ENCODE measurements at places on chromosomes 12 and 14.

DNA sequence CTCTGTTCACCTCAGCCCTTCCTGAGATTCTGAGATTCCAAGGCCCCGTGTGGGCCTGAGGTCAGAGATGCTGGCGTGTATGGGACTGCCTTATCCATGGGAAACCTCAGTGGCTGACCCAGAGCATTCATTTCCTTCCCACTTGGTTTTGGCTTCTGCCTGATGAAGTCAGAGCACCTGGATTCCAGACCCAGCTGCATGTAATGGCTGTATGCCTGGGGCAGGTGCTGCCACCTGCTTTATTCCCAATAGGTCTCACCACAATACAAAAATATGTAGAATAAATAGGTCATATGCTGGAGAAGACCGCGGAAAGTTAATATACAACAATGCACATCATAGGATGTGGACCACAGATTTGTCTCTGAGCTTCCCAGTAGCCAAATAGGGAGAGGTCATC lies 25.6 kb downstream of the FIGNL2 start:
- DNase-seq = no peak

DNA sequence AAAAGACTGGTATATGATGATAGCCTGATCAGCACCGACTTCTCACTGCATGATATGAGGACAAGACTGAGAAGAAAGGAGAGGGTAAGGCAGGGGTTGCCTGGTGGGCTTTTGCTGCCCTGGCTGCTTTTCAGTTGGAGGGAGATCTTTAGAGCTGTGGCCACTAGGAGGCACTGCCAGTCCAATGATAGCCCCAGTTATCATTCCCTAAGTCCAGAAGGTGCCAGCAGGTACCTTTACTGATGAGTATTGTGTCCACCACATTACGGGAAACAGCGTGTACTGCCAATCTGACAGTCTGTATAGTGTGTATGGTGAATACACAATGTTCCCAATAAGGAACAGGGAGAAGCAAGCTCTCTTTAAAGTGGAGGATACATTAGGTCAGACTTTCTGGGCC lies 55.8 kb upstream of the CCDC175 start:
- DNase-seq = peak; percentile 32

DNA sequence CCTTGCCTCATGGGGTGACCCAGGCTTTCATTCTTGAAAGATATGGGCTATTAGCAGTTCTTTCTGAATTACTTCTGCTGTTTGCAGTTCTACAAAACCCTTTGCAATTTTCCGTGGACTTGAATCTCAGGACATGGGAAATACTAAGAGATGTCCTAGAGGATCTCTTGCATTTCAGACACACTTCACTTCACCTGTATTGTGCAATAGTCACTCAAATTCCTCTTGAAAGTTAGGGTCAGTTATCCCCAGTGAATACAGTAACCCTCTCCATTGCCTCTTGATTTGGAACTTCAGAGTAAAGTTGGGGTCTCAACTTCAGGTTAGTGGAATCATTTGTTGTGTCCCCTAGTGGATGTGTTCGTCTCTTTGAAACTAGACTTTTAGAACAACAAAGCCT lies 31.8 kb downstream of the YLPM1 start:
- no peak for DNase-seq

DNA sequence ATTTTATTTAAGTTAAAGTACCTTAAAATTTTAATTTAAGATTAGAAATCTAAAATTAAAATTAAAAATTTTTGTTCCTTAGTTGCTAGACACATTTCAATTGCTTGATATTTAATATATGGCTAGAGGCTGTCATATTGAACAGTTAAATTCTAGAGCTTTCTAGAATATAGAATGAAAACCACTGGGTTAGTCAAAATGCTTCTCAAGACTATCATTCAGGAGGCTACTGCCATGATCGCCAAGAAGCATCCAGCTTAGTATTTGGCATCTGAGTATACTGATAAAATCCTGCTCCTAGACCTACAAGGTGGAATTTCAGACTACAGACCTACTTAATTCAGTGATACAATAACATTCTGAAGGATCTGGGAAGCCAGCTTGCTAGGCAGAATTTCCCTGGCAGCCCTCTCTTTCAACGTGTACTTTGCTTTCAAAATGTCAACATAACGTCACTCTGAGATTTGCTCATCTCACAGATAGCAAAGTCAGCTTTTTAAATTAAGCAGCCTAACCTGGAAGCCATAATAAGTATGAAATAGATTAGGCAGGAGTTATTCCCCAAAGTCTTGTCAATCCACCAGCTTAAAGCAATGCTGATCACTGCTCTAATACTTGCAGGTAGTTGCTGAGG lies 525.8 kb downstream of the FSCB start:
- no peak for DNase-seq

DNA sequence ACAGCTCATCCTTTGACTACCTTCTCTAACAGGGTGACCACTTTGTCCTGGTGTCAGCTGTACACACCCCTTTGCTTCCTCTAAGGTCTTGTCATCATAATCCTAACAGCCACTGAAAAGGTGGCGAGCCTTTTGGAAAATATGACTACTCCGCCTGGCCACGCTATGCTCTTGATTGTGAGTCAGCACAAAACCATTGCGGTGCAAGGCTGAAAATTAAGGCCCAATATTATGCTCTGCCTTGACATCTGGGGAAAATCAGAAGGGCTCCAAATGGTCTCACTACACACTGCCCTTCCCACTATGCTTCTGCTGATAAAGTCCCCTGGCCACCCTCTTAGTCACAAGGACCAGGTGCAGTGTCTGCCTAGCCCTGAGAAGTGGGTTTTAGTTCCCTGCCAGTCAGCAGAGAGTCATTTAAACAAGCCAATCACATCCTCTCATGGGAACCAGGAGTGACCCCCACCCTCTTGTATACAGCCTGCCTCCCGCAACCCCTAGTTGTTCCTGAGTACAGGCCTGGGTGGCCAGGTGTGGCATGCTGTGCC lies 34.3 kb downstream of the FGD6 start:
- no peak for DNase-seq

GRCh38 chr14:58298477-58299400 lies at the start of gene ARID4A:
Gene ARID4A, plus strand, starts transcription at chr14:58298555. Its CDS starts 1,300 bp downstream, at chr14:58299855.
- peak; percentile 37 for DNase-seq

DNA sequence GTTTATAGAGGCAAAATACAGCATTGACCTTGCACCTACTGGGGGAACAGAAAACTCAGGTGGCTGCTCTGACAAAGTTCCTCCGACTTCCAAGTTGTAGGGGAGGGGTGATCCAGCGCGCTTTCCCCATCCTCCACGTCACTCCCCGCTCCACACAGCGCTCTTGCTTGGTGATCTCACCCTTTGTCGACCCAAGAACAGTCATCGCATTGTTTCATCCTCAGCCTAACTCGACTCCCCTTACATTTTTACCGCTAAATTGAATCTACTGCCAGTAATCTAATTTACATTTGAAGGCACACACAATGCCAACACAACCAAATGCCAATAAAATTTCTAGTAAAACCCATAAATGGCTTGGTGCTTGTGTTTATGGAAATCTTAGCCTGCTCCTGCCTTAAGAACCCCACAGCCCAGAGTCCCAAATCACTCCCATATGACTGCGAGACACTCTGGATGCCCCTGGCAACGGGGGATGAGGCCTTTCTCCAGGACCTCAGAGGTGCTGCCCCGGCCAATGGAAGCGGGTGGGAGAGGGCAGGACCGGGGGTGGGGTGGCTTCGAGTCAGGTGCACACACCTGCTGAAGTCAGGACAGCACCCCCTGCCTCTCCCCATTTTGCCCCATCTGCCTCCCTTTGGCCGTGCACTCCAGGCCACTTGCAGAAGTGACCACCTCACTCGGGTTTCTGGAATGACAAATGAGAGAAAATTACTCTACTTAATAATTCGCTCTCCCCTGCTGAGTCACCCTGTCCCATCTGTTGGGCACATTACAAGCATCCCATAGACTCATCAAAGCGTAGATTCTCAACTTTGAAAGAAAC lies 98.2 kb upstream of the GSC start:
- no peak for DNase-seq

- peak; percentile 50 for DNase-seq
Measured at GRCh38 chr14:81062816-81063215, 107.4 kb downstream of the TSHR start.

DNA sequence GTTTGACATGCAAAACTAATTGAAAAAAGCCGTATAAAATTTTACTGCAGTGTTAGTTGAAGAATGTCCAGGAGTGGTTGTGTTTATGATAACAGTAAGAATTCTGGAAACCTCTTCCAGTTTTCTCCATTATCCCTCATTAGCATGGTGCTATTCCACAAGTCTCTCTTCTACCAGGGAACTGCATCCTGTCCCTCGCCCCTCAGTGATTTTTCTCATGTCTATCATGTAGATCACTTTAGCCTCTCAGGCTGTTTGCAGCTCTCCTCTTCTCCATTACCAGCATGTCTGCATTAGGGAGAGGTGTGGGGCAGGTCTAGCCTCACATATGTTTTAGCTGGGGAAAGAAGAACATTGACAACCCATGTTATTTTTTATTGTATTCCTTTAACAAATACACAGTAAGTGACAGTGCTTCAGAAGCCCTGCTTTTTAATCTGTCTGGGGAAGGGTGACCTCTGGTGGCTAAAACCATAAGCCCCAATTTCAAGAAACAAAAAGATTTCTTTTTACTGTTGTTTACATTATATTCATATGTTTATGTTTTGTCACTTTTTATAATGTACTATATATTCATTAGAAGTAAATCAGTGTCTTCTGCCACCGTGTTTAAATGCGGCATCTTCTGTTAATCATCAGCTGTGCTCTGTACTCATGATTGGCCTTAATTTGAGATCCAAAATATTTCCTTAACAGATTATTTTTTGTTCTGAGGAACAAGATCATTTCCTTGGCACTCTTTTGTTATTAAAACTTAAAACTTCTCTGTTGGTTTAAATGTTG lies 70.7 kb downstream of the RASSF8 start:
- DNase-seq = peak; percentile 47

All from inflammatory macrophage treated with lipopolysaccharide for 4 hours (primary cell).